Activated CD4-positive, alpha-beta T cell treated with anti-CD3 and anti-CD28 coated beads, Interleukin-2, amount 10 ng/mL, durations not matched to agents 7 days and 5 days (primary cell): ENCODE measurements at places on chromosomes 4 and X. TPM values are rescaled to one million over a fixed set of nuclear protein-coding genes. Genes with fewer than 3 reads are reported as not detected.

GRCh38 chr4:176967586-176967985 is 174.9 kb upstream of the VEGFC start:
- no peak overlapping the region for H3K4me3 ChIP-seq
- H3K4me1 ChIP-seq: no peaks in the 10 kb centered on the region
- H3K36me3 ChIP-seq: no peaks in the 10 kb centered on the region
- H3K27me3 ChIP-seq: no peaks in the 10 kb centered on the region
- no peak for DNase-seq

- H3K27ac ChIP-seq: no peak overlapping the region
- no peak for DNase-seq
- H3K27me3 ChIP-seq: peaks cover 5% of the 10 kb centered on the region
- no peak overlapping the region for H3K4me3 ChIP-seq
These were observed 351.7 kb upstream of the FAM241A start for GRCh38 chr4:111793433-111794091.

Gene AWAT2
- not detected for total RNA-seq

- peaks cover 10% of the 10 kb centered on the region for H3K4me1 ChIP-seq
- DNase-seq: no peak
- H3K27me3 ChIP-seq: no peaks in the 10 kb centered on the region
- H3K36me3 ChIP-seq: no peaks in the 10 kb centered on the region
- H3K4me3 ChIP-seq: no peak overlapping the region
These were observed 95.5 kb upstream of the MSX1 start for GRCh38 chr4:4763822-4764557.

- no peaks in the 10 kb centered on the region for H3K4me1 ChIP-seq
- no peak overlapping the region for H3K4me3 ChIP-seq
- DNase-seq: no peak
These were observed 649.5 kb upstream of the TENM3 start for GRCh38 chr4:181593703-181594102.

GRCh38 chrX:37315511-37316248 is 33.5 kb upstream of the PRRG1 start:
- no peak overlapping the region for H3K4me3 ChIP-seq
- H3K36me3 ChIP-seq: no peaks in the 10 kb centered on the region
- no peak for DNase-seq
- H3K27ac ChIP-seq: no peak overlapping the region

DNA sequence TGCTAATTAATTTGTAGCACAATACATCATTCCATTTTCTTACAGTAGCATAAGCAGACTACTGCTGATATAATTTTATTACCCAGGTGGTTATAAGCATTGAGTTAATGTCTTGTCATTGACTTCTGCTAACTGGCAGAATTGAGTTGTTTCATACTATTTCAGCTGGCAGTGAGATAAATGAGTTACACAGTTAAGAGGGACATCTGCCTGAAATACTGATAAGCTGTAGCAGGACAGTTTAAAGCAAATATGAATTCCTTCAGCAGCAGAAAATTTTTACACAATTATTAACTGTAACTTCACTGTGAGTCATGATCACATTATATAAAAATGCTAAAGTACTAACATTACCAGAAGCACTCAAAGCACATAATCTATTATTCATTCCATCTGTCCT is 326.8 kb downstream of the INPP4B start:
- no peak overlapping the region for H3K4me3 ChIP-seq

DNA sequence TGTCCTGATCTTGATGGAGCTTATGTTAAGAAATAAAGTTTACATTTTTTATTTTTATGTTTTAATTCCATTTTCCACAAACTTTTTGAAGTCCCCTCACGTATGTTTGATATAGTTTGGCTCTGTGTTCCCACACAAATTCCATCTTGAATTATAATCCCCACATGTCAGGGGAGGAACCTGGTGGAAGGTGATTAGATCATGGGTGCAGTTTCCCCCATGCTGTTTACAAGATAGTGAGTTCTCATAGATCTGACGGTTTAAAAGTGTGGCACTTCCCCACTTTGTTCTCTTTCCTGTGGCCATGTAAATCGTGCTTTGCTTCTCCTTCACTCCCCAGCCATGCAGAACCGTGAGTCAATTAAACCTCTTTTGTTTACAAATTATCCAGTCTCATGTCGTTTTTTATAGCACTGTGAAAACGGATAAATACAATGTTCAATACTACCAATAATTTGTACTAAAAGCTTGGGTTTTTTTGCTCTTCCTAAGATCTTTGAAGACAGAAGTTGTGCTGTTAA is 89.8 kb downstream of the PAPSS1 start:
- H3K4me1 ChIP-seq: no peaks in the 10 kb centered on the region
- H3K27ac ChIP-seq: no peak overlapping the region
- DNase-seq: no peak
- peaks cover 2% of the 10 kb centered on the region for H3K36me3 ChIP-seq

Gene CXCL10
- 0.40 TPM for total RNA-seq

- peaks cover 19% of the 10 kb centered on the region for H3K27me3 ChIP-seq
- no peaks in the 10 kb centered on the region for H3K4me1 ChIP-seq
- no peak overlapping the region for H3K4me3 ChIP-seq
- H3K36me3 ChIP-seq: no peaks in the 10 kb centered on the region
These were observed 6.0 kb downstream of the GRIA3 start for GRCh38 chrX:123190096-123190495.

GRCh38 chr4:84639145-84639544 is 56.2 kb downstream of the CDS1 start:
- H3K4me3 ChIP-seq: no peak overlapping the region
- H3K27ac ChIP-seq: no peak overlapping the region
- no peak for DNase-seq
- no peaks in the 10 kb centered on the region for H3K4me1 ChIP-seq
- H3K27me3 ChIP-seq: no peaks in the 10 kb centered on the region

GRCh38 chr4:6454112-6454910 is 18.1 kb downstream of the PPP2R2C start:
- H3K27ac ChIP-seq: no peak overlapping the region
- no peak overlapping the region for H3K4me3 ChIP-seq
- H3K36me3 ChIP-seq: no peaks in the 10 kb centered on the region
- H3K27me3 ChIP-seq: peaks cover 4% of the 10 kb centered on the region
- no peaks in the 10 kb centered on the region for H3K4me1 ChIP-seq

Gene PPP2R2C
- total RNA-seq: not detected

Gene AMBN
- total RNA-seq: not detected

GRCh38 chrX:136694431-136695087 is 46.6 kb downstream of the CD40LG start:
- DNase-seq: peak; percentile 41
- peaks cover 76% of the 10 kb centered on the region for H3K4me1 ChIP-seq
- peak overlapping the region; percentile 68 for H3K4me3 ChIP-seq
- H3K27me3 ChIP-seq: no peaks in the 10 kb centered on the region

Gene PRSS12
- not detected for total RNA-seq

GRCh38 chr4:145859426-145859825 is 79.2 kb downstream of the ZNF827 start:
- H3K4me1 ChIP-seq: no peaks in the 10 kb centered on the region
- H3K4me3 ChIP-seq: no peak overlapping the region
- no peaks in the 10 kb centered on the region for H3K27me3 ChIP-seq
- peaks cover 6% of the 10 kb centered on the region for H3K36me3 ChIP-seq

Gene STOX2
- not detected for total RNA-seq

- no peak for DNase-seq
- H3K36me3 ChIP-seq: no peaks in the 10 kb centered on the region
- H3K27ac ChIP-seq: no peak overlapping the region
- peaks cover 28% of the 10 kb centered on the region for H3K4me1 ChIP-seq
These were observed 94.5 kb downstream of the ANXA3 start for GRCh38 chr4:78645853-78646757.

- DNase-seq: no peak
These were observed 557 bp downstream of the PIGG start for GRCh38 chr4:499567-499966.

DNA sequence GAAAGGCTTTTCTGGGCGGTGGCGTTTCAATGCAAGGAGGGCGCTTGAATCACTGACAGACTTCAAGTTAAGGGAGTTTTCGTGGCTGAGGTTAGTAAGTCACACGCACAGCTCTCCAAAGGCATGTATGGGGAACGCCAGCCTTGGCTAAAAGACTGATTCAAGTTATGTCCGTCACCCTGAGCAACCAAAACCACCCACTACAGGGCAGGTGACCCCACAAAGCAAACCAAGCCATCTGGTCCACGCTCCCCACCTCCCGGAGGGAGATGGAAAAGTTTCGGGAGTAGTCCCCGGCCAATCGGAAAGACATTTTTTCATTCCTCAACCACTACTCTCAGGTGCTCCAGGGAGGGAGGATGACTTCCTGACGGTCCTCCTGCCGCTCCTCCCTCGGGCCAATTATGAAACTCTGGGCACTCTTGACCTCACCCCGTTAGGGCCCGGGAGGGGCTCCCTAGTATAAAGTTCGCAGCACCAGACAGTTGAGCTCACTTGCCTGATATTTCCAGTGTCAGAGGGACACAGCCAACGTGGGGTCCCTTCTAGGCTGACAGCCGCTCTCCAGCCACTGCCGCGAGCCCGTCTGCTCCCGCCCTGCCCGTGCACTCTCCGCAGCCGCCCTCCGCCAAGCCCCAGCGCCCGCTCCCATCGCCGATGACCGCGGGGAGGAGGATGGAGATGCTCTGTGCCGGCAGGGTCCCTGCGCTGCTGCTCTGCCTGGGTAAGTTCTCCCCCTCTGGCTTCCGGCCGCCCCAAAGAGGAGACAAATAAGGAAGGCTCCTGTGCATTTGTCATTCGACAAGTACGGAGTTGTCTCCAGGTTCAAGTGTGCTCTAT is at the start of gene EREG:
Gene EREG, plus strand, starts transcription at position 494 of the 840 bp plus-strand sequence. Its CDS starts 164 bp downstream, at position 658.
- H3K4me1 ChIP-seq: peaks cover 16% of the 10 kb centered on the region
- H3K36me3 ChIP-seq: no peaks in the 10 kb centered on the region
- DNase-seq: peak; percentile 33
- H3K4me3 ChIP-seq: peak within 1 kb of the TSS; percentile 41
- peaks cover 35% of the 10 kb centered on the region for H3K27me3 ChIP-seq
- H3K27ac ChIP-seq: no peak within 1 kb of the TSS

DNA sequence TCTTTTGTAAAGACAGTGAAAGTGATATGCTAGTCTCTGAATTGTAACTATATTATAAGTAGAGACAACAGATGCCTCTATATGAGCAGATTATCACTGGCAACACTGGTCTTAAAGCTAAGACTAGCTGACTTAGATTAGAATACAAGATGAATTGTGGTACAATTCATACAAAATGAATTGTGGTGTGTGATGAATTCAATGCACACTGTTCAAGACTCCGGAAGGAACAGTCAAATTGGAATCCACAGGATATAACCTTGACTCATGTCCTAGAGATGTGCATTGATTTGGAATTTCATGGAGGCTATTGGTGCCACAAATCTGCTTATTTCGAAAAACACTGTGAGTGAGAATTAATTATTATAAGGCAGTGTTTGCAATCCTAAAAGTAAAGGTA is 701.8 kb downstream of the PCDH7 start:
- H3K4me1 ChIP-seq: no peaks in the 10 kb centered on the region
- DNase-seq: no peak
- H3K36me3 ChIP-seq: no peaks in the 10 kb centered on the region
- H3K27ac ChIP-seq: no peak overlapping the region
- no peaks in the 10 kb centered on the region for H3K27me3 ChIP-seq

DNA sequence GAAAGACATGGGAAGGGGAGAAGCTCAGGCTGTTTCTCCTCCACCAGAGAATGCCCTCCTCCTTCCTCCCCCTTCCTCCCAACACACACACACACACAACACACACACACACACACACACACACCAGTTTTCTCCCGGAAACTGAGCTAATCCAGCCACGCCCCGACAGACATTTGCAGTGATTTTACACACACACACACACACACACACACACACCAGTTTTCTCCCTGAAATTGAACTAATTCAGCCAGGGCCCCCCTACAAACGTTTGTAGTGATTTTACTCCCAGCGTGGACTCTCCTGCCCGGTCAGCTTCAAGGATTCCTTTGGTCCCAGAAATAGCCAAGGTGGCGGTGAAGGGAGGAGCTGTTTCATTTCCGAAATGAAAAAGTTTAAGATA is 32.9 kb upstream of the STX18 start:
- no peak overlapping the region for H3K27ac ChIP-seq
- H3K27me3 ChIP-seq: peaks cover 4% of the 10 kb centered on the region
- peak; percentile 27 for DNase-seq
- peak overlapping the region; percentile 74 for H3K4me3 ChIP-seq

Gene PCDH18
- total RNA-seq: 0.06 TPM

Gene TMSB15C
- 4.1 TPM for total RNA-seq
